ENCODE measurements at places on chromosomes 6 and 20.
A peak's percentile ranks its signal among the peaks of the same experiment; 100 is the strongest.

DNA sequence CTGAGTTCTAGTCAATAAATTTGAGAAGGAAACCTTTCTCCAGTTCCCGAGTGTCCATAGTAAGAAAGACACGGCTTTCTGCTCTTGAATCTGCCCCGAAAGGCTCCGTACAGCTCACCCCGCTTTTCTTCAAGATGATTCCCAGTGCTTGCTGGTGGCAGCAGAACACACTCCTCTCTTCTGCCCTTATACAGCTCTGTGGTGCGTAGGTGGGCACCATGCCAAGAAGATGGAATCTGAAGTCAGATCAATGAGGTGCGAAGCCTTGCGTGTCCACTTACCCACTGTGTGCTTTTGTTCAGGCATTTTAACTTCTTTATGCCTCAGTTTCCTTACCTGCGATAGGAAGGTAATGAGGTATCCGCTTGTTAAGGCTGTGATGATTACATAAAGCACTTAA is 142.2 kb downstream of the WDR27 start:
- no peak for DNase-seq

DNA sequence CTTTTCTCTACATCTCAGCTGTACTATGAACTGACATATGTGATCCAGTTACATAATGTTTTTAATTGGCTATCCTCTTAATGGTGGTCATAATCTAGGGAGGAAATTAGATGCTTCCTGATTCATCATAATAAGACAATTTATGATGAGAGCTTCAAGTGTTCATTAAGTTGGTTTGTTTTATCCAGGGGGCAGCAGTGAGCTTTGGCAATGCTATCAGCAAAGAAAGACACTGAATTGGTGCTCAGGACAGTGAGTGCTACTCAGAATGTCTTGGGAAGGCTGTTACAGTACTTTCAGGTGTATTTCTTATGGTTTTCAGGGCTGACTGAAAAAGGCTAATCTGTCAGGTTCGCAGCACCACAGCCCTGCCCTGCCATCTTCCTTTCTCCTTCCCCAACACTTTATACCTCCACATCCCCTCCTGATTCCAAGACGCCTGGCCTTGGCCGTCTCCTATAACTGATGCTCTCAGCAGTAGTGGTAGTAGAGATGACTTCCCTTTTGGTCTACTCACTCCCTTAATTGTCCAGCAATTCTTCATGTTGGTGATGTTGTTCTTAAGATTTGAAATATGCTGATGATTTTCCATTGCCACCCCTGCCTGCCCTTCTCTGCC is 67.0 kb upstream of the TNFAIP3 start:
- DNase-seq, result no peak

DNA sequence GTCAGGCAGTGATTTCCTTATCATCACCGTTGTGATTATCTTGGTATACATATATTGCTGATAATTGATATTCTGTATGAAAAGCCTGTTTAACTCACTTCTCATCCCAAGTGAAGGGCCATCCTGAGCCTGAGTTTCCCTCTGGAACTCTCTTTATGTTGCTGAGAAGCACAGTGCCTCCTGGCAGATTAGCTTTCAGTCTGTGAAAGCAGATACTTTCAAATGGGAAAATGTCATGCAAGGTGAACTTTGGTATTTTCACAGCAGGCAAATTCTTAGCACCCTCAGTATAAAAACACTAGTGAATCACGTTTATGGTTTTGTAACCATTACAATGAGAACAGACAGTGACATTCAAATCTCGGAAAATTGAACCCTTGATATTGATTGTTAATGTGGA is 151.6 kb downstream of the PRIM2 start:
- no peak for DNase-seq

- DNase-seq, result no peak
These were observed 336.5 kb upstream of the ARID1B start for GRCh38 chr6:156440688-156441087.

GRCh38 chr20:59571551-59572314 is 32.6 kb upstream of the PHACTR3 start:
- DNase-seq, result peak; percentile 35

DNA sequence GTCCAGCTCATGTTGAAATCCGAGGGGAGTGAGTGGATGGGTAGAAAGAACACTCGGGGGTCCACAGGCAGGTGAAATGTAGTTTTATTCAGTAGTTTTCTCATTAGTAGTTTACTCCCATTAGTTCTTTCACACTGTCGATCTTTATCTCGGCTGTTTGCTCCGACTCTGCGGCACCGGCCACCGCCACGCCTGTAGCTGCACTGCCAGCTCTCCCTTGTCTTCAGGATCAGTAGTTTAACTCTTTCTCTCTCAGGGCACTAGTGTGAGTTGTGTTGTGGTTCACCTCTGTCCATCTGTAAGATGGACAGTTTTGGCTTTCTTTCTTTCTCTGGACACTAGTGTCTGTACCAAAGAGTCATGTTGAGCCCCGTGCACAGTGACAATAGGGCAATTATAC is 195.7 kb downstream of the LMBRD1 start:
- no peak for DNase-seq

- DNase-seq, result no peak
These were observed 8.9 kb downstream of the VSTM2L start for GRCh38 chr20:37911838-37912281.

GRCh38 chr20:54692168-54692887 is 216.9 kb downstream of the DOK5 start:
- no peak for DNase-seq

GRCh38 chr20:50215926-50216325 is 25.3 kb downstream of the CEBPB start:
- DNase-seq, result no peak

DNA sequence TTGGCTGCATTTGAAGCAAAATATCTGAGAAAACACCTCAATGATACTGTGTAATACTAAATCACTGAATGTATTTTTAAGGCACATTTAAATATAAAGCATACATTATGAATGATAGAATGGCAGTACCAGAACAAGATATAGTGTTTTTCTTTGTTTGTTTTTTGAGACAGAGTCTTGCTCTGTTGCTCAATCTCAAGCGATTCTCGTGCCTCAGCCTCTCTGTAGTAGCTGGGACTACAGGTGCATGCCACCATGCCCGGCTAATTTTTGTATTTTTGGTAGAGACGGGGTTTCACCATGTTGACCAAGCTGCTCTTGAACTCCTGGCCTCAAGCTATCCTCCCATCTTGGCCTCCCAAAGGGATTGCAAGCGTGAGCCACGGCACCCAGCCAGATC is 2.3 kb upstream of the BICRAL start:
- DNase-seq, result no peak

DNA sequence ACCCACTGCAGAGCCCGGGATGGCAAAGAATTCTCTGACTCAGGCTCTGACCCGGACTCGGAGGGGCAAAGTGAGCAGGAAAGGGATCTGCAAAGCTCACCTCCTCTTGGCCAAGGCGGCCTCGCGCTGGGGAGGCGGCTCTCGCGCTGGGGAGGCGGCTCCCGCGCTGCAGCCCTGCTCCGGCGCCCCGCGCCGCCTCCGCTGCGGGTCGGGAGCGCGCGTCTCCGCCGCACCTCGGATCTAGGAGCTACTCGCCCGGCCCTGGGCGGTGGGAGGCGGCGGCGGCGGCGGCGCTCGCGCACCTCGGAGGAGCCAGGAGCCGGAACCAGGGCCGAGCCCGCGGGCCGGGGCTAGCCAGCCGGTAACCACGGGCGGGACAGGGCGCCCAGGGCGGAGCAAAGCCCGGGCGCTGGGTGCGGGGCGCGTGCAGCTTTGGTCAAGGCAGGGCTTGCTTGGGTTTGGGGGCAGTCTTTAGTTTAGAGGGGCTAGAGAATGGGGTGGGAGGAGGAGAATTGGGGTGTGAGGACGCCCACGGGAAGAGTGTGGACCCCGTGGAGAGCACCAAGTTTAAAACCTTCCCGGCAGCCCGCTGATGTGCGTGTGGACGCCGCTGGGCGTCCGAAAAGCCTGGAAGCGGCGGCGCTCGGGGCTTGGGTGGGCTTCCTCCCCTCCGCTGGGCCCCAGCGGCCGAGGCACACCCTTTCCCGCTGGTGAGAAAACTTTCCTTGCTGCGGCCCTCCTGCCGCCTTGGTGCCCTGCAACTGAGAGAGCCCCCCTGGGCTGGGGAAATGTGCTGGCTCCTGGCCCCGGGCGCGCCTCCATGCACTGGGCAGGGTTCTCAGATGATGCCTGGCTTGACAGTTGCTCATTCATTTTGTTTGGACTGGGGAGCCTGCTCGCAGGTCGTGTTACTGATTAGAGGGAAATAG is at the start of gene MRAP2:
TSS of gene MRAP2 (plus strand) at position 250 of the 929 bp plus-strand sequence. CDS start 21,547 bp downstream, outside the sequence.
- DNase-seq, result no peak

DNA sequence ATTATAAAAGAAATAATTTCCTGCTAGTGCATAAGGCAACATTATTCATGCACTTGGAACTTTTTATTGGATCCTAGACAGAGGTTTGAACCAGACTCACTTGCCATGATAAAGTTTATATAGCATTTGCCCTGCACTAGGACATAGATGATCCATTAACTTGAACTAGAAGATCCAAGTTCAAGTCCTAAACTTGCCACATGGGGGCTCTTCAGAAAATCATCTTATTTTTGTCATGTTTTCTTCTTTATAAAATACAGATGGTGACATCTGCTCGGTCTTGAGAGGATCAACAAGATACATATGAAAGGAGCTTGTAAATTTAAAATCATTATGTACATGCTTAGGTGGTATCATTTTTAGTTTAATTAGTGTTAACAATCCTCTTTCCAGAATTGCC is 94.5 kb downstream of the SIM1 start:
- DNase-seq, result no peak

DNA sequence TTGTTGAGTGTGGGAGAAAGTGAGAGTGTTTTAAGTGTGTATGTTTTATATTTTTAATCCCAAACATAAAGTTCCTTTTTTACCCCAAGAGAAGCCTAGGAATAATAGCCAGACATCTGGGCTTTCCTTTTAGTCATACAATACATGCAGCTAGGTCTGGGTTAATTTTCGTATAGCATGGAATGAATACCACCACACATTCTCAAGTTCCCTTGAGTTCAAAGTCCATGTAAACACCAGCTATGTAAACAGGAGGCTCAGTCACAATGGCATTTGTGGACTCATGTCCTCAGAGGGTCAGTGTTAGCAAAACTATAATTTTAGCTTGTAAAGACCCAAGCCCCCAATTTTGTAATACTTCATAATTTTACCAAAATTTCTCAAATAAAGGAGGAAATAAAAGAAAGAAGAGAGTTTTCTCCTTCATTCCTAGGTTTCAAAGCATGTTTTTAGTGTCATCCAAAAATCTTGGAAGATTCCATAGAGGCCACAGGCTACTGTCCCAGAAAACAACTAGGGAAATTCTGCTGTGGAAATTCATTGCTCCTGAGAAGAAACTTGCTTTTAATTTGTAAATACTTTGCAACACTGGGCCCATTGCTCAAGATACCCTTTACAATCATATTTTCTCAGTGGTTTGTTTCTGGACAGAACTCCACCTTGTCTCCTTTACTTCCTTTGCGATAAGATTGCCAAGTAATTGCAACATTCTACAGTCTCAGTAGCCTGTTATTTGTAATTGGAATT is 671.2 kb downstream of the COL12A1 start:
- no peak for DNase-seq

GRCh38 chr6:39199976-39200375 is 29.3 kb downstream of the KCNK5 start:
- no peak for DNase-seq

GRCh38 chr6:6643398-6643797 is 54.9 kb downstream of the LY86 start:
- no peak for DNase-seq

- no peak for DNase-seq
These were observed 122.8 kb upstream of the B3GAT2 start for GRCh38 chr6:71079677-71080076.

DNA sequence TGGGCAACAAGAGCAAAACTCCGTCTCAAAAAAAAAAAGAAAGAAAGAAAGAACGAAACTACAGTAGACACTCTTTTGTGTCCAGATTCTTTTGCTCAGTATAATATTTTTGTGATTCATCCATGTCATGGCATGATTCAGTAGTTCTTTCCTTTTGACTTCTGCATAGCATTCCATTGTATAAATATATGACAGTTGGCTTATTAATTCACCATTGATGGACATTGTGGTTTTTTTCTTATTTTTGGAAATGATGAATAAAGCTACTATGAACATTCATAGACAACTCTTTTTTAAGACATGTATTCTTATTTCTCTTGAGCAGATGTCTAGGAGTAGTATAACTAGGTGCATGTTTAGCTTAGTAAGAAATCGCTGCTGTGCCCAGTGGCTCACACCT is 10.3 kb upstream of the IER3 start:
- no peak for DNase-seq

GRCh38 chr20:23066772-23067171 is 17.3 kb upstream of the THBD start:
- no peak for DNase-seq

- no peak for DNase-seq
These were observed 26.3 kb upstream of the TRAM2 start for GRCh38 chr6:52603000-52603795.

DNA sequence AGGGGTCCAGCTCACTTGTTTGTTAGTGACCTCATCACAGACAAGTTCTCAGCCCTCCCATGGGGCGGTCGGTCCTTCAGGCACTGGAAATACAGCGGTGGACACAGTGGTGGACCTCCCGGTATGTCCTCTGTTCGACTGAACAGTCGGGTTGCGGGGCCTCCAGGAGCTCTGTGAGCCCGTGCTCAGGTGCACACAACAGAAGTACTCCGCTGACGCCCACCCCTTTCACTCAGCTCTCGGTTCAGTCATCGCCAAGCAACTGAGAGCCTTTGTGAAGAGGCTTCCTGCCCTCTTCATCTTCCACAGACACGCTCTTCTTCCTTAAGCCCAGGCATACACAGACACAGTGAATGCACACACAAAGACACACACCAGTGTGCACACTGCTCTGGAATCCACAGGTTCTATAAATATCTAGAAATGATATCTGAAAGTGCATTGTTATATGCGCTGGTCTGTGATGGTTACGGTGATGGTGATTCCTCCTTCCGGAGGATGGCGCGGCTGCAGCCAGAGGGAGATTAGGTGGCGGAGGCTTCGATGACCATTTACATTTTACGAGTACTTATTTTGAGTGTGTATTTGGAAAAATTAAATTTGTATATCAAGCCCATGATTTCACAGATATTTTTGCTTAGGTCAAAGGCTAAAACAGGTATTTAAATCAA is 46.8 kb upstream of the BHLHE23 start:
- DNase-seq, result no peak

DNA sequence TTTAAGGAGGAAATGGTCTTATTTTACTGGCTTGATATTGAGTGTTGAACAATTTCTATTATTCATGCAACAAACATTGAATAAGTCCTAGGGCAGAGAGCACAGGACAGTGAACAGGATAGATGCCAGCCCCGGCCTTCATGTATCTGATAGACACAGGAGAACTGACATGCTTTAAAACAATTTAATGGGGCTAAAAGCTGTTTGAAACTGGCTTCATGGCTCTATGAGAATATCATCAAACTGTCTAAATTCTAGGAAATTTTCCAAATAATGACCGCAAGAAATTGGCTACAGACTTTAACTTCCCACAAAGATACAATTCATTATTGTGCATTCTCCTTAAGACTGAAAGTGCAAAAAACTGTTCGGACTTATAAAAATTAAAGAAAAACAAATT is 69.0 kb downstream of the ID4 start:
- no peak for DNase-seq

- DNase-seq, result no peak
These were observed 65.0 kb upstream of the VSTM2L start for GRCh38 chr20:37837924-37838323.

GRCh38 chr6:79894939-79895338 is 52.4 kb downstream of the ELOVL4 start:
- no peak for DNase-seq
